ENCODE measurements at places on chromosomes 4 and X.

DNA sequence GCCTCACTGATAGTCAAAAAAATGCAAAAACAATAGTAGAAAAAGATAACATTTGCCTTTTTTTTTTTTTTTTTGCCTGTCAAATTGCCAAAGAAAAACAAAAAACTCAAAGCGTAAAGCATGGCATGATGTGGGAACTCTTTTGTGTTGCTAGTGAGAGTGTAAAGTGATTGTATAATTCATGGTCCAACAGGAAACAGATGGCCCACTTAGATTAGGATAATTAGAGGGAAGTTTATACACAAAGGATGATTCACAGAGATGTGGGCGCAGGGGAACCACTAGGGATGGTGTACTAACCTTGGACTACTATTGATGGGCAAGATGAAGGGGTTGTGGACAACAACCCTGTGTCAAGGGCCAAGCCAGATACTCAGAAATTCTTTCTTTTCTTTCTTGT, 16.4 kb downstream of the MCUB start:
- DNase-seq: no peak

- no peak for DNase-seq
Observed at GRCh38 chr4:39834269-39834668, 136.3 kb downstream of the UBE2K start.

- no peak for DNase-seq
Observed at GRCh38 chr4:158739600-158739999, 16.4 kb upstream of the PPID start.

GRCh38 chr4:14539246-14539645, 463.0 kb upstream of the CPEB2 start:
- DNase-seq: no peak

- DNase-seq: no peak
Observed at GRCh38 chr4:6196871-6197270, 3.5 kb downstream of the JAKMIP1 start.

- peak; percentile 14 for DNase-seq
Observed at GRCh38 chr4:57119054-57119651, 9.0 kb upstream of the IGFBP7 start.

DNA sequence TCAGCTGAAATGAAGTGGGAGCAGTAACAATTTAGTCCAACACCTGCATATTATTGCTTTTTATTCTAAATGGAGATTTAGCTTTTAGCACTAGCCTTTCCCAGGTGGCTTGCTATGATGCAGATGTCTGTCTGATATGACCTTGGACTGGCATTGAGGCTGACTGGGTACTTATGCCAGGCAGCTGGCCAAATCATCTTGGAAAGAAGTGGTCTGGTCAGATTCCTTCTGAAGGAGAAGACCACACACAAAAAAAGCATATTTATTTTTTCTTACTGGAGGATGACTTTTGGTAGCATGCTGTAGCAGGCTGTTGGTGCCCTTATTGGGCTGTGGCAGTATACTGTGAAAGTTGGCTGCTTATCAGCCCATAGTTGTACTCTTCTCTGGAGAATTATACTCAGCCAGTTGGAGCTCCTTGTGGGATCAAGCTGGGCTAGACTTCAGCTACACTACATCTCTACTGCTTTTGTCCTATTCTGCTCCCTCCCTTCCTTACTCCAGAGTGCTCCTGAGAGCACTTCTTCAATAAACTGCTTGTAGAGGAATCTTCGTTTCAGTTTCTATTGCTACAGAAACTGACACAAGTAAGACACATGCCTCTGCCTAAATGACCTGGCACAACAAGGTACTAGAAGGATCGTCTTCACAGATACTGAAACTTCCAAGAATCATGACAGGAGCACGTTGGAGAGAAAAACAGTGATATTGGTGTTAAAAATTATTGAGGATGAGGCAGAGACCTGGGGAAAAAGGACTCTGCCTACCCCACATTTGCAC, 196.8 kb upstream of the RPS6KA3 start:
- no peak for DNase-seq

DNA sequence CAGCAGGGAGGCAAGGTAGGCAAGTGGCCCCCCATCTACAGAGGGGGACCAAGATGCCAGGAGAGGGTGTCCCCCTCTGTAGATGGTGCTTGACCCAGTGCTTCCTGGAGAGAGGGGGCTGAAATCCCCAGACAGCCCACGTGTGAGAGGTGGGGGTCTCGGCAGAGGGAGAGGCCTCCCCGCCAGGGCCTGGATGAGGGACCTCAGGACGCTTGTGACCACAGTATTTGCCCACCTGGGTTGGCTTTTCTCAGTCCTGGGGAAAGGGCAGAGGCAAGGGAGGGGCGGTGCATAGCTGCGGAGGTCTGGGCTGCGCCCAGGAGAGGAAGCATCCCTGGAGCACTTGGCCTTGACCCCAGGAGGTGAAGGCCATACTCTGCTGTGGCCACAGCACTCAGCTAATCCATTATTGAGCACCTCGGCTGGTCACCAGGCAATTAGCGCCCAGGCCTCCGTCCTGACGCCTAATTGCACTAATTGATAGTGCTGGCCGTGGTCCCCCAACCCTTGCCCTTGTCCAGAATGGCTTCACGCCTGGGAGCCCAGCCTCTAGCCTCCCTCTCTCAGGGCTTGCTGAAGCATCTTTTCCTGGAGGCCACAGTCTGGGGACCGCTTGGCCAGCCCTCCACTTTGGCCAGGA, 30.7 kb downstream of the HMX1 start:
- no peak for DNase-seq

DNA sequence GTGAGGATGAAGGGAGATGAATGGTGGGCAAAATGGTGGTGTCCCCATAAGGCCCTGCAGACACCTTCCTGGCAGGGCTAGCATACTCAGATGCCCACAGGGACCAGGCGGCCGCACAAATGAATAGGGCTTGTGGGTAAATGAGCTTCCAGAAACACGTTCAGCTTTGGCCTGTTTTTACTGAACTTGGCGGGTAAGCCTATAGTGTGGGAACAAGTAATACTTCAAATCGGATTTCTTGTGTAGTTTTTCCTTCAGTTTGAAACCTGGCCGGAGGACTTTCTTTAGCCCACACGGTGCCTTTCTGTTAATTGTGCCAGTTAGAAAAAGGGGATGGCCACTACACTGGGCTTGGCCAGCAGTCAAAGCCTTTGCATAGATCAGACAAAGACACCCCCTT, 22.8 kb downstream of the SMS start:
- no peak for DNase-seq

DNA sequence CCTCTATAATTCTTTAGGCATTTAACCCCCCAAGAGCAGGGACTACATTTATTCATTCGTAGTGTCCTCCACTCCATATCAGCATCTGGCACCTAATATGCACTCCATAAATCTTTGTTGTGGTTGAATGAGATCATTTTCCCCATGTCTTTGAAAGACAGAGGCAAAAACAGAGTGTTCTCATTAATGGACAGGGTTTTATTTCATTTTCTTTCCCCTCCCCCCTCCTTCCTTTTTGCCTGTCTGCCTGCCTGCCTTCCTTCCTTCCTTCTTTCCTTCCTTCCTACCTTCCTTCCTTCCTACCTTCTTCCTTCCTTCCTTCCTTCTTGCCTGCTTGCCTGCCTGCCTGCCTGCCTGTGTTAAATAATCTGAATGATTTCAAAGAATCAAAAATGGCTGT, 83.2 kb downstream of the SHROOM3 start:
- DNase-seq: no peak

- DNase-seq: peak; percentile 8
Observed at GRCh38 chr4:128700659-128701350, 108.7 kb upstream of the JADE1 start.

DNA sequence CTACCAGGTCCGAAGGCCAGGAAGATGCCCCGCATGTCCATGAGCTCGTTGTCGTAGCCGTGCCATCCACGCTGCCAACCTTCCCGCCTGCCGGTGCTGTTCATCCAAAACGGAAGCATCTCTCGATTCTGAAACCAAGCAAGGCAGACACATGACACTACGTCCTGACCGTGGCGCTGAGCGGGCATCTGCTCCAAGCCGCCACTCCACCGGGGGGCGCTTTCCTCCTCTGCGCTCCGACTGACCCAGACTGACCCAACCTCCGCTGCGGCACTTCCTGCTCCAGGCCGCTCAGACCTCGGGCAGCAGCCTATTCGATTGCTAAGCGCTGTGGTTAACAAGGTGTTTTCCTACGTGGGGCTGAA, 120.5 kb downstream of the ENPP6 start:
- DNase-seq: peak; percentile 34

GRCh38 chr4:89759426-89759825, 77.5 kb downstream of the SNCA start:
- DNase-seq: no peak

DNA sequence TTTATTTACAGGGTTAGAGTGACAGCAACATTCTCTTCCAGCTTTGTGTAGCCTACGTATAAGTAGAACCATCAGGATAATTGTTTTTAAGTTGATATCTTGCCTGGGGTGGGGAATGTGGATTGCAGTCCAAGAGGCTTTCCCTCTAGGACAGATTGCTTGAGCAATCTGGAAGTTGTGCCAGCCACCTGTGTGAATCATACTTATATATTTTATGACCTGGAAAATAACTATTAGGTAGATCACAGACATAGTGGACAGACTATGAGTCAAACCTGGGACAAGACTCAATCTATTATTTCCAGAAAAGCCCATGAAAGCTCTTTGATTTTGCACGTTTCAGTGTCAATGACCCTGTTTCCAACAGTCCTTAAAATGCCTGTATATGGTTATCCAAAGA, 98.9 kb downstream of the TLL1 start:
- no peak for DNase-seq

GRCh38 chr4:185868983-185869382, 57.0 kb upstream of the SORBS2 start:
- no peak for DNase-seq

DNA sequence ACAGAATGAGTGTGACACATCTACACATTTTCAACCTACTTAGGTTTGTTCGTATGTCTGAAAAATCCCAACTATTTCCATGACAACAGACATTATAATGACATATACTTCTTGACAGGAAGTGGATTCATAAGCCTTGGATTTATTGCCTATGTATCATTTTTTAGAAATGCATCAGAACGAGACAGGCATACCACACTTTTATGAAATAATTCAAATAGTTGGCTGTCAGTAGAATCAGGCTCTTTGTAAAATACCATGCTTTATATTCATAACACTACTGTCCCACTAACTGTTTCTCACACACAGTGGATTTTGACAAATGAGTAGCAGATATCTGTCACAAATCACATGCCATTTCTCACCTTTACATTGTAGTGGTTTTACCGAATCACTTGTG, 173.2 kb downstream of the BEND2 start:
- no peak for DNase-seq

GRCh38 chr4:146333187-146333894, 119.0 kb downstream of the REELD1 start:
- peak; percentile 57 for DNase-seq

- no peak for DNase-seq
Observed at GRCh38 chr4:76723924-76724323, 174.0 kb downstream of the SOWAHB start.

DNA sequence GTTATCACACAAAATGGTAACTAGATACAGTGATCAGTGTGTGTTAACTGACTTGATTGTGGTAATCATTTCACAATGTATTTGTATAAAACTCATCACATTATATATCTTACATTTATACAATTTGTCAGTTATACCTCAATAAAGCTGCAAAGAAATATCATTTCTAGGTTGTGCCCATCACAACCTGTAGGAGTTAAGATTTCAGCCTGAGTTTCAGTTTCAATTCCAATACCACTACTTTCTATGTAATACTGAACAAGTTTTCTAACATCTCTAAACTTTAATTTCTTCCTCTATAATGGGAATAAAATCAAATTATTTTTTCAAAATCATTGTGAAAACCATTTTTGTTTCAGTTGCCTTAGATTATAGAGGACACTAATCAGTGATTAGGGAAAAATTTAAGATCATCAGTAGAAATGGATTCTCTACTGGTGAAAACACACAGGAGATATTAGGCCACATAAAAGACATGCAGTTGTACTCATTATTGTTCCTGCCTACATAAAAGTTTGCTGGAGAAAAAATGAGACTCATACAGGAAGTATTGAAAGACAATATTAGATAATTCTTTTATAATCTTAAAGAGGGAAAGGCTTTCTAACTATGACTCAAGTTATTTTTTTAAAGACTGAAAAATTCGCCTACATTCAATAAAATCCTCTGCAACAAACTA, 18.4 kb upstream of the TBC1D1 start:
- no peak for DNase-seq

- no peak for DNase-seq
Observed at GRCh38 chrX:15404401-15405096, 20.3 kb upstream of the VEGFD start.

- DNase-seq: no peak
Observed at GRCh38 chr4:43709443-43709842, 739.2 kb downstream of the KCTD8 start.

- peak; percentile 69 for DNase-seq
Observed at GRCh38 chr4:138680989-138681604, 334.5 kb upstream of the NOCT start.

- DNase-seq: no peak
Observed at GRCh38 chrX:34218063-34218462, 85.9 kb upstream of the FAM47A start.

GRCh38 chrX:42490111-42490510, 287.9 kb downstream of the PPP1R2C start:
- peak; percentile 3 for DNase-seq

- no peak for DNase-seq
Observed at GRCh38 chr4:23956601-23957364, 66.9 kb upstream of the PPARGC1A start.

DNA sequence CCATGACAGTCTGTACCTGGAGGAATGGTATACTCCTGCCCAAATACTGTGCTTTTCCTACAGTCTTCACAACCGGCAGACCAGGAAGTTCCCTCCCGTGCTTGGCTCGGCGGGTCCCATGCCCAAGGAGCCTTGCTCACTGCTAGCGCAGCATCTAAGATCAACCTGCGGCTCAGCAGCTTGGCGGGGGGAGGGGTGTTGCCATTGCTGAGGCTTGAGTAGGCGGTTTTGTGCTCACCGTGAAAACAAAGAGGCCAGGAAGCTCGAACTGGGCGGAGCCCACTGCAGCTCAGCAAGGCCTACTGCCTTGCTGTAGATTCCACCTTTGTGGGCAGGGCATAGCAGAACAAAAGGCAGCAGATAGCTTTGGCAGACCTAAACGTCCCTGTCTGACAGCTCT, 152.7 kb downstream of the TEX11 start:
- DNase-seq: peak; percentile 13

DNA sequence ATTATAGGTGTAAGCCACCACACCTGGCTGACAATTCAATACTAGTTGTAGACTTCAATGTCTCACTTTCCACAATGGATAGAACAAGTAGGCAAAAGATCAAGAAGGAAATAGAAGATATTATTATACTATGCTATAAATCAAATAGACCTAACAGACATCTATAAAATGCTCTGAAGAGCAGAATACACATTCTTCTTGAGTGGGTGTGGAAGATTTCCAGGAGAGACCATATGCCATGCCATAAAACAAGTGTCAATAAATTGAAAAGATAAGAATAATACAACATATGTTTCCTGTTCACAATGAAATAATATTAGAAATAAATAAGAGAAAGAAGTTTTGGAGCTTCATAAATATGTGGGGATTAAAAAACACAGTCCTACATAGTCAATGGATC, 179.3 kb upstream of the AMOT start:
- DNase-seq: no peak

GRCh38 chr4:10577508-10578426, 106.8 kb downstream of the CLNK start:
- DNase-seq: peak; percentile 15

- no peak for DNase-seq
Observed at GRCh38 chr4:72489267-72489666, 79.8 kb downstream of the ADAMTS3 start.
